ENCODE measurements at places on chromosomes 4 and X. TPM values are rescaled to one million over a fixed set of nuclear protein-coding genes. Genes with fewer than 3 reads are reported as not detected.

DNA sequence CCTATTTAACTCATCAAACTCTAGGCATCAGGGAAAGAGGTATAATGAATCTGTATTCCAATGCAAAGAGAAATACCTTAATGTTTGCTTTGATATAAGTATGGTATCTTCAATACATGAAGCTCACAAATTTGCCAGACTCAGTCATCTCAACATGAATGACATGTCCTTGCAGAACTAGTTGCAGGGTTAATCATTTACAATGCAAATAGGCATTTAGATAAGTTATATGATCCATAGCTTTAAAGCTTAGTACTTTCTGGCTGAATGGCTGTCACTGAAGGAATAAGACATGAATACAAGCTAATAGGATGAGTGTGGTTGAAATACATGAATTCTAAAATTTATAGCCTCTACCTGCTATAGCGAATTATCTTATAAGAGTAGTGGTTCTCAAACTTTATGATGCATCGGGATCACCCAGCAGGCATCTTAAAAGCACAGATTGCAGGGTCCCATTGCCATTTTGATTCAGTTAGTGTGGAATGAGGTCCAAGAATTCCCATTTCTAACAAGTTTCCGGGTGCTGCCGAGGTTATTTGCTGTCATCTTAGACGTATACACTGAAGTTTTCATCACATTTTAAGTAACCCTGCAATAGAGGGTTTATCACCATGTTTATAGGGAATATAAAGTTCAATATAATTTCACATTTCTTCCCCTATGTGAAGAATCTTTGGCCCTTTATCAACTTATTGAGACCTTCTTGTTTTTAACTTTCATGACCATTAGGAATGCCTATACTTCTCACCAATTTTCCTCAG, 439.2 kb downstream of the ARHGAP24 start:
- DNase-seq, result no peak

GRCh38 chrX:116726806-116727205, 264.0 kb upstream of the CT83 start:
- DNase-seq, result no peak

DNA sequence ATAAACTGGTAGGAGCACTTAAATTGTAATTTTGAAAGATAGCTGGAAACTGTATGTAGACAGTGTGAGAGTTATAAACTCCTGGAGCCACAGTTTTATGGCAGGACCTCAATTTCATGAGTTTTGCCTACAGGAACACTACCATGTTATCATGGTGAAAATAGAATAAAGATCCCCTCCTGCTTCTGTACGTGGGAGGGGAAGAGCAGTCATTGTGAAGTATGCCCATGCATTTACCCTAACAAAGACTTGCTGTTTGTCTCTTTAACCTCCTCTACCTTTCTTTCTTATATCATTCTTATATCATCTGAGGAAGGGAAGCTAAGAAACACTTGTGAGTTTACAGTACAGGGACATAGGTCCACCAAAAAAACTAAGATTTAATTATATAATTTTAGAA, 327.0 kb downstream of the PCDH10 start:
- DNase-seq, result no peak

The GAGE13 gene
- total RNA-seq, result not detected

The IBSP gene
- not detected for total RNA-seq

The SCFD2 gene
- 23.5 TPM for total RNA-seq
